Psoas muscle (tissue), 8 donors: ENCODE measurements at places on chromosomes 7 and 10. TPM values are rescaled to one million over a fixed set of nuclear protein-coding genes. Genes with fewer than 3 reads are reported as not detected.

TAS2R4 gene
- polyA plus RNA-seq = 0.04 TPM

FKBP6 gene
- not detected for polyA plus RNA-seq

UBTD1 gene
- 59.2 TPM for polyA plus RNA-seq

IFIT2 gene
- polyA plus RNA-seq = 1.4 TPM

ZP3 gene
- polyA plus RNA-seq = 0.23 TPM

GDF2 gene
- polyA plus RNA-seq = not detected

PNLIPRP1 gene
- not detected for polyA plus RNA-seq

PROSER2 gene
- polyA plus RNA-seq = 0.63 TPM

WNT16 gene
- polyA plus RNA-seq = not detected

DNA sequence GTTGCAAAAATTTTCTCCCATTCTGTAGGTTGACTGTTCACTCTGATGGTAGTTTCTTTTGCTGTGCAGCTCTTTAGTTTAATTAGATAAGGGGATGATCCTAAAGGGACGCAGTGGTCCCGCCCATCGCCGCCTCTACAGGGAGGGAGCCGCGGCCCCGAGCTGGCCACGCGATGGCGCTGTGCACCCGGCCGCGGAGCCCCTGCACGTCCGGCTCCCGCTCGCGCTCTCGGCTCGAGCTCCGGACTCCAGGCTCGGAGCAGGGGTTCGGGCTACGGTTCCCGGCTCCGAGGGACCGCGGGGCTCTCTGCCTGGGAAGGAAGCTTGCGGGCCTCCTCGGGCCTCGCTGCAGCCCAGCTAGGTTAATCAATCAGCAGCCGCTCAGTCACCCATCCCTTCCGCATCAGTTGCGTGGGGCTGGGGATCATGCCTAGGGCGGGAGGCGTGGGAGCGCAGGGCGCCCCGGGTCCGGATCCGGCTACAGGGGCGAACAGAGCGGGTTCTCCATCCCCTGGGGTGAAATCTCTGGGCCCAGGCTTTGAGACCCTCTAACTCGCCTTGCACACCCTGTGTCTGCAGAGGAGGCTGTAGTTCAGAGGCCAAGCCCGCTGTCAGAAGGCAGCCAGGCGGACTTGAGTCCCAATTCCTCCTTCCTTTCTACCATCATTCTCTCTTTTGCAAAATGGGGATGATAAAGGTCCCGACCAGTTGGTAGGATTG lies 97.9 kb downstream of the WDR11 start:
- DNase-seq = peak; percentile 73

GRCh38 chr7:102204212-102204611 lies 82.5 kb upstream of the SH2B2 start:
- DNase-seq = no peak

GRCh38 chr10:29880856-29881255 lies 178.5 kb downstream of the JCAD start:
- no peak for DNase-seq

GRCh38 chr7:158710651-158711102 lies 6.1 kb upstream of the NCAPG2 start:
- DNase-seq = no peak

DNA sequence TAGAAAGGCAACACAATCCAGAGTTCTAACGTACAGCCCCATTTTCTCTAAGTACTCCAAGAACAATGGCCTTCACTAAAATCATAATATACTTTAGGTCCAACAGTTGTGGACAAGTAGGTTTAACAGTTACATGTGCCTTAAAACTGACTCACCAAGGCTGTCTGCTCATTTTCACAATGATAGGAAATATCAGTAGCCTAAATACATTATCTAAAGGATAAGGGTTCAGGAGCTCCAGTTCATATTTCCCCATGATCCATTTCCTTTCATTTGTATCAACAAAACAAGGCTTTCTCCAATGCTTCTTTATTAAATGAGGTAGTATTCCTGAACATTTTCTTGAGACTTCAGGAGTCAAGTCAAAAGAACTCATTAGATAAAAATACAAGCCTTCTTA lies 164.0 kb downstream of the SLC25A13 start:
- DNase-seq = no peak

- peak; percentile 60 for DNase-seq
These were observed 42.3 kb downstream of the RHOBTB1 start for GRCh38 chr10:60901561-60902235.

GRCh38 chr10:77442699-77443189 lies 194.9 kb downstream of the KCNMA1 start:
- no peak for DNase-seq

GRCh38 chr10:12838995-12839927 lies 162.3 kb downstream of the CCDC3 start:
- DNase-seq = no peak

GRCh38 chr7:105149827-105150226 lies 135.8 kb downstream of the KMT2E start:
- DNase-seq = no peak

GRCh38 chr10:115503546-115503945 lies 410.4 kb downstream of the ATRNL1 start:
- DNase-seq = no peak
